Pulmonary artery endothelial cell (primary cell): ENCODE measurements at places on chromosomes 7 and 10. TPM values are rescaled to one million over a fixed set of nuclear protein-coding genes. Genes with fewer than 3 reads are reported as not detected.

Gene ABCC2
- 0.66 and 0.99 TPM in 2 replicates for total RNA-seq

Gene COBL
- total RNA-seq, result not detected in 2 replicates

Gene CNNM1
- total RNA-seq, result under 0.01 and 0.04 TPM in 2 replicates

Gene ANKRD7
- 0.13 and 0.21 TPM in 2 replicates for total RNA-seq

Gene CRTAC1
- total RNA-seq, result 2.5 and 4.9 TPM in 2 replicates

Gene GRID2IP
- 0.04 TPM in 1 of 2 replicates, not detected in the other for total RNA-seq

Gene AP1S1
- 161 and 225 TPM in 2 replicates for total RNA-seq

Gene CREB5
- total RNA-seq, result 2.8 and 4.7 TPM in 2 replicates

Gene WAPL
- total RNA-seq, result 53.0 and 60.7 TPM in 2 replicates

Gene JCAD
- 47.9 and 49.9 TPM in 2 replicates for total RNA-seq

Gene SYT15
- total RNA-seq, result 0.07 and 0.21 TPM in 2 replicates

Gene CCDC201
- total RNA-seq, result not detected in 2 replicates

Gene CLCN1
- not detected in 2 replicates for total RNA-seq

Gene MAGI2
- total RNA-seq, result 1.3 and 2.7 TPM in 2 replicates

Gene DPYSL4
- total RNA-seq, result 10.5 and 14.1 TPM in 2 replicates

Gene GRB10
- 91.1 and 93.7 TPM in 2 replicates for total RNA-seq

Gene GNAI1
- 4.2 and 10.0 TPM in 2 replicates for total RNA-seq

Gene STN1
- total RNA-seq, result 27.5 and 30.9 TPM in 2 replicates

Gene ARHGEF5
- total RNA-seq, result 0.49 and 0.66 TPM in 2 replicates

Gene CYP2C19
- 0.07 TPM in 1 of 2 replicates, not detected in the other for total RNA-seq

Gene TACC2
- 6.1 and 9.7 TPM in 2 replicates for total RNA-seq

Gene ADAMTS14
- total RNA-seq, result under 0.01 TPM in 1 of 2 replicates, not detected in the other

Gene TFPI2
- total RNA-seq, result 16.4 and 79.2 TPM in 2 replicates

Gene SMKR1
- 0.40 and 0.63 TPM in 2 replicates for total RNA-seq

Gene WIPF3
- total RNA-seq, result not detected in 2 replicates

Gene AGK
- total RNA-seq, result 27.1 and 28.5 TPM in 2 replicates

Gene GCK
- total RNA-seq, result 0.26 and 0.39 TPM in 2 replicates

Gene ZNF107
- 1.7 and 2.9 TPM in 2 replicates for total RNA-seq

Gene ABCA13
- total RNA-seq, result not detected in 2 replicates

Gene DBF4
- total RNA-seq, result 23.7 and 40.1 TPM in 2 replicates

Gene NPC1L1
- total RNA-seq, result not detected in 2 replicates

Gene TMEM225B
- not detected in 2 replicates for total RNA-seq

Gene GET4
- total RNA-seq, result 38.5 and 44.2 TPM in 2 replicates

Gene PAPOLB
- 0.04 and 0.07 TPM in 2 replicates for total RNA-seq

Gene EEPD1
- total RNA-seq, result 0.28 and 0.33 TPM in 2 replicates

Gene VGF
- 0.07 TPM in 1 of 2 replicates, not detected in the other for total RNA-seq
